LoVo (cell line): ENCODE measurements at places on chromosomes 7 and 10.

DNA sequence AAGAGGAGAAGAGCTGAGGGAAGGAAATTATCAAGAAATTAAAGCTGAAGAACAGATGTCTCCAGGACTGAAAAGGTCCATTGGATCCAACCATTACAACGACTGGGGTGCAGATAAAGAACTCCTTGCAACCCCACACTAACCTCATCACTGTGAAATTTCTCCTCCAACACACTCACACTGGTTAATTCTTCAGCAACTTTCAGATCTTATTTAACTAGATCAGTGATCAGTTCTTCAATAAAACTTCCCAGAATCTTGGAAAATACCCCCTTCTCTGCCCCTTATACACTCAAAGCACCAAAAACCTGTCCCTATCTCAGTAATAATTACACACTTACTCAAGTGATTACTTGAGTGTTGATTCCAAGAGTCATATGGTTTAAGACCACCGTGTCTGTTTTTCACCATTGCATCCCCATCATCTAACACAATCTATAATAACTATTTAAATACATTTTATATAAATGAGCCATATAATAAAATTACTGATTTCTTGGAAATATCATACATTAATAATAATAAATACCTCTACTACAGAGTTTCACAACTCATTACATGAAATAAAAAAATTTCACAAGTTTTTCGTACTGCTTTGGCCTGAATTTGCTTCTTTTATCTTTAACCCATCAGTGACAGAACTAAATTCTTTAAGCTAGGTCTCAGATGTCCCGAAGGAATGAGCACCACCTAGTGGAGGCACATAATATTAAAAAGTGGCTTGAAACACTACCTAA, 123.7 kb downstream of the MPP7 start:
- DNase-seq: peak; percentile 68

DNA sequence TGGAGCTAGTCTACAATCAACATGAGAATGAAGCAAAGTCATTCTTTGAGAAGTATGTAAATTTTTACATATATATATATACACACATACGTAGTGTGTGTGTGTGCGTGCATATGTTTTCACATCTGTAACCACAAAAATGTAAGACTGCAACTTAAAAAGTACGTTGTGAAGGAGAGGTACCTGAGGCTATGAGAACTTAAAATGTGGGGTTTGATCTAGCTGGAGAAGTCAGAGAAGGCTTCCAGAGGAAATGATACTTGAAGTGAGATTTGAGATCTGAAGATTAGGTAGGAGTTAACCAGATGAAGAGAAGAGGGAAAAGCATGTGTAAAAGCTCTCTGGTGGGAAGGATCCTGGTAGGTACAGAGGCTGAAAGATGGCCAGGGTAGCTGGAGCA, 5.8 kb downstream of the TAF5 start:
- DNase-seq: no peak

GRCh38 chr7:121071662-121072061, 83.2 kb downstream of the CPED1 start:
- no peak for DNase-seq

DNA sequence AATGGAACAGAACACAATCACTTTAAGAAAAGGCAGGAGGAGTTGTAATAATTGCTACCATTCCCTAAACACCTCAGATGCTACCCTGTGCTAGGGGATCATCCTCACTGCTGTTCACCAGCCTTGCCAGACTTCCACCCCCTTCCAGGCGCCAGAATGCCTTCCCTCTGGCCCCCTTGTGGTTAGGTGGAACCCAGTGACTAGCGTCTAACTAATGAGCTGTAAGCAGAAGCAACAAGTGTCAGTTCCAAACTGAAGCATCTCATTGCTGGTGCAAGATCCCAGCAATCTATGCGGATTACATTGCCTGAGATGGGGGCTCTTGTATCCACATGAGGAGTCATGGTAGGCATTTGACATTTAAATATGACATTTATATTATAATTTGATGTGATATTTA, 86.6 kb downstream of the FRMD4A start:
- DNase-seq: no peak

DNA sequence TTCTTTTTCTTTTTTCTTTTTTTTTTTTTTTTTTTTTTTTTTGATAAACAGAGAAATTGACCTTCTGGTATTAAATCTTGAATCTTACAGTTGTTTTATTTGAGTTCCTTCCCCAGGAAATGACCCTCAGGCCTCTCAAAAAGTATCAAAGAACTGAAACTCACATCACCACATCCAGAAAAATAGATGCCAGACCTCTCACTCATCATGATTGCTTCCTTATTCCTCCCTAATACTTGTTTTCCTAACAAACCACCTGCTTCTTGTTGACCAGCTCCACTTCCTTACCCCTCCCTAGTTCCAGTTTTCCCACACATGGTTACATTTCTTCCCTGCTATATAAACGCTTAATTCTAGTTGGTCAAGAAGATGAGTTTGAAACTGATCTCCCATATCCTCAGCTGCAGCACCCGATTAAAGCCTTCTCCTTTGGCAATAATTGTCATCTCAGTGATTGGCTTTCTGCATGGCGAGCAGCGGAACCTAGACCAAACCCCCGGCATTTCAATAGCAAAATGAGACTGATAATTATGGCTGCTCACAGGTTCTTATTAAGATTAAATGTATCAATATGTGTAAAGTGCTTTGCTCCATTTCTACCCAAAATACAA, 681.1 kb upstream of the AUTS2 start:
- no peak for DNase-seq

GRCh38 chr7:4602905-4603842, 78.9 kb upstream of the FOXK1 start:
- no peak for DNase-seq

DNA sequence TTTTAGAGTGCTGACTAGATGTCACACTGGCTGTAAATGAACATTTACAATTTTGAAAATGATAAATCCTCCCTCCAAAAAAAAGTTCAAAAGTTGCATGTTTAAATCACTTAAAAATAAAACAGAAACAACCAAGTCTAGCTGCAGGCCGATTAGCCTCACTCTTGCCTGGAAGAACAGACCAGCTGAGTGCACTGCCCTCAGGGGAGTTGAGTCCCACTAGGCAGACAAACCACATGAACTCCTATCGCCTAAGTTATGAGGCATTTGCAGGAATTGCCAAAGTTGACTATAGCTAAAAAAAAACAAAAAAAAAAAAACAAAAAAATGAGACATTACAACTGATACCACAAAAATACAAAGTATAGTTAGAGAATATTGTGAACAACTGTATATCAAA, 510.0 kb downstream of the ANKRD7 start:
- no peak for DNase-seq

GRCh38 chr7:116138202-116138801, 72.0 kb upstream of the TES start:
- DNase-seq: peak; percentile 77

DNA sequence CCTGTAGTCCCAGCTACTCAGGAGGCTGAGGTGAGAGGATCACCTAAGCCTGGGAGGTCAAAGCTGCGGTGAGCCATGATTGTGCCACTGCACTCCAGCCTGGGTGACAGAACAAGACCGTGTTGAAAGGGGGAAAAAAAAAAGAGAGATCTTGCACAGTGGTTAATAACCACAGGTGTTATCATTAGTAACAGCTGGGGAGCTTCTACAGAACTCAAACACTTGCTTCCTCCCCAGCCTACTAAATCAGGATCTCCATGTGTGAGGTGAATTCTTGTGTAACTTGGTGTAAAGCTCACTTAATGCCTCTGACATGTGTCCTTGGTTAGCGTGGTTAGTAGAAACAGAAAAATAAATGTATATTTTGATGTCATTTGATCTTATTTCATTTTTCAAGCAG, 43.9 kb upstream of the BMS1 start:
- DNase-seq: no peak

DNA sequence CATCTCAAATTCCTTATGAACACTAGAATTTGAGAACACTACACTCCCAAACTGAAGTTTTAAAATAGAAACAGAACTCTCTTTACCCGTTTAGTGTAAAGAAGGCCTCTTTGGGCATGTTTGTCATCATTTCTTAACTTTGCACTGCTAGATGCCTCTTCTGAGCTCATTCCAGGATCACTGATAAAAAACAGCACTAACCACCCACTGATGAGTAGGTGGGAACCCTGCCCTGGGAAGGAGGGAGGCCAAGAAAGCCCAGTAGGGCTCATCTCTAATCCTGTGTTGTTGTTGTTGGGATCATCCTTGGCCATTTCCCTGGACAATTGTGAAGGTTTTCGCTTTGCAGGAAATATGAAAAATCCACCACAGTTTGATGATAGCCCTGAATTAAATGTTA, 68.2 kb downstream of the CUBN start:
- no peak for DNase-seq

DNA sequence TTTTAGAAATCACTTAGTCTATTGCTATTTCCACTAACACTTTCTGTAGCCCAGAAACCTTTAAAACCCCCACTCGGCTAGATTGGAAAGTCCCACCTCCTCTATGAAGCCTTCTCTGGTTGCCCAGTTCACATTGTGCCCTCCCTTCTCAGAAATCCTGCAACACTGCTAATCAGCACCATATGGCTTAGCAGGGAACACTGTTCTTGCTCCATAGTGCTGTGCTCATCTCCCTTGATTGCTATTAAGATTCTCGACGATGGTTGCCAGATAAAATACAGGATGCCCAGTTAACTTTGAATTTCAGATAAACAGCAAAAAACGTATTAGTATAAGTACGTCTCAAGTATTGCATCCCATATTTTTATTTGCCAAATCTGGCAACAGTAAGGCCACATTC, 40.1 kb upstream of the XPNPEP1 start:
- no peak for DNase-seq

GRCh38 chr7:96430356-96430755, 108.5 kb upstream of the SLC25A13 start:
- DNase-seq: no peak

- no peak for DNase-seq
These were observed 341.2 kb downstream of the ACTR3B start for GRCh38 chr7:153100691-153101237.

- DNase-seq: no peak
These were observed 65.8 kb downstream of the VIPR2 start for GRCh38 chr7:159078911-159079270.

DNA sequence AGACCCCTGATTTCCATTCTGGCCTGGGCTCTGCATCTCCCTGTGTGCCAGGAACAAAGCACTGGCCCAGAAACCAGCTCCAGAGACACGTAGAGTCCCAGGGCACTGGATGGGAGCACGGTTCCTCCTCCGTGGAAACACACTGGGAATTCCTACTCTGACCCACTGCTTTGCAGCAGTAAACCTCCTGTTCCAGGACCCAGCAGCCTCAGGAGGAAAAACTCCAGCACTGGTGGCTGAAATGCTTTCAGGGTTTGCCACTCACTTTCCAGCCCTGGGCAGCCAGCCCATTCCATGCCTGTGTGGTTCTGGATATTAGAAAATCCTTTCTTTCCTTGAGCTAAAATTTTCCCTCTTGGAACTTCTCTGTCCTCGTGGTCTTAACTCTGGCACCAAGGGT, 58.0 kb downstream of the FAM171A1 start:
- DNase-seq: no peak

DNA sequence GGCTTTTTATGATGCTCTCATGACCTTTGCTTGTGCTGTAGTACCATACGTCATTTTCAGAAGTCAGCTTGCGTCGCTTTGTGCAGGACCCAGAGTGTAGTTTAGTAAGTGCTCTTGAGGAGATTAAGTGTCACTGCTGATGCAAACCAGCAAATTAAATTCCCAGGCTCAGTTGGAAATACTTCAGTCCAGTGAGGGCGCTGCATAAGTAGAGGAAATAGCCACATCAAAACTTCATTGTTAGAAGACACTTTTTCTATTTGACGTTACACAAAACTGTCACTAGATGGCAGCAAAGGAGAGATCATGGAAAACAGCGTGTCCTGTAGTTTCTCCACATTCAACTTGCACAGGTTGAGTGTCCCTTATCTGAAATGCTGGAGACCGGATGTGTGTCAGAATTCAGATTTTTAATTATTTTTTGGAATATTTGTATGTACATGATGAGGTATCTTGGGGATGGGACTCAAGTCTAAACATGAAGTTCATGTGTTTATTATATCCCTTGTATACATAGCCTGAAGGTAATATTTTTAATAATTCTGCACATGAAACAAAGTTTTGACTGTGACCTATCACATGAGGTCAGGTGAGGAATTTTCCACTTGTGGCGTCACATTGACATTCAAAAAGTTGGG, 7.9 kb downstream of the ZNF22 start:
- DNase-seq: peak; percentile 69

- no peak for DNase-seq
These were observed 72.0 kb downstream of the UBE3C start for GRCh38 chr7:157210682-157211081.

DNA sequence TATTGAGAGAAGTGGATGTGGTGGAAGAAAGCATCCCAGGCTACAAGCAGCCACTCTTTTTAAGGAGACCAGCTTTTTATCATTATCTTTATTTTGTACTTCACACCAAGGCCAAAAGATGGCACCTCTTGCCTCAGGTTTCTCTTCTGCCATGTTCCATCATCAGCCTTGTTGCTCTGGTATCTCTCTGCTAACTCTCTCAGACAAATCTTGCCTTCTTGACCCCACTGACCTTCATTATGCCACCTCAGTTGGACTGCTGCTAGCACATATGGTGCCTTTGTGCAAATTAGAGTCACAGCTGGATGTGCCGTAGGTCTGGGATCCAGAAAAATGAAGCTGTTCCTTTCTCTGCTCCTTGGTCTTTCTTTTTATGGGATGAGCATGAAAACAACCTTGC, 47.1 kb upstream of the DYNC1I1 start:
- DNase-seq: no peak

GRCh38 chr10:70732569-70732968, 52.6 kb downstream of the TBATA start:
- DNase-seq: no peak

DNA sequence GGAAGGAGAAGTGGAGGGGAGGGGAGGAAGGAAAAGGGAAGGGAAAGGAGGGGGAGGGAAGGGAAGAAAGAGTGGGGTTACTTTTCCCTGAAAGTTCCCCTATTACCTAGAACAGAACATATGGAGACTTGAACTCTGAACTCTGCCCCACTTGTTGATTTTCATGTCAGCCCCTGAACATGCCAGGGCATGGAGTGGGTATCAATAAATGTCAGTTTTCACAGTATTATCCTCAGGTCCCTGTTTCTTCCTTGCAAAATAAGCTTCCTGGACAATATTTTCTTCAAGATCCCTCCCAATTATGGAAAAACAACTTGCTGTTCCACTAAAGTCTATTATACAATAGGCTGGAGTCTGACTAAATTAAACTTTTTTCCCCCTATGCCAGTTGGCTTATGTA, 46.9 kb upstream of the LYZL1 start:
- DNase-seq: no peak

GRCh38 chr10:52703451-52703850, 69.1 kb downstream of the MBL2 start:
- no peak for DNase-seq

- no peak for DNase-seq
These were observed 143.2 kb upstream of the MGMT start for GRCh38 chr10:129323879-129324278.

DNA sequence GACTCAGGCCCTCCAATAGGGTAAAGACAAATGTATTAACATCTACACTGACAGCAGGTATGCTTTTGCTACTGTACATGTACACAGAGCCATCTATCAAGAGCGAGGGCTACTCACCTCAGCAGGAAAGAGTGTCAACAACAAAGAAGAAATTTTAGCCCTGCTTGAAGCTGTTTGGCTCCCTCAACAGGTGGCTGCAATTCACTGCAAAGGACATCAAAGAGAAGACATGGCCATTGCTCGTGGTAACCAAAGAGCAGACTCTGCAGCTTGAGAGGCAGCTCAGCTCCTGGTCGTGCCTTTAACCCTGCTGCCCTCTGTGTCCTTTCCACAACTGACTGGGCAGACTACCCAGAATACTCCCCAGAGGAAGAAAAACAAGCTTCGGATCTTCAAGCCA, 5.1 kb downstream of the AKR1B15 start:
- DNase-seq: no peak
